AG04450 (cell line): ENCODE measurements at places on chromosomes 5 and 9. TPM values are rescaled to one million over a fixed set of nuclear protein-coding genes. Genes with fewer than 3 reads are reported as not detected.
A peak's percentile ranks its signal among the peaks of the same experiment; 100 is the strongest.

Gene SPRY4
- 8.7 and 11.9 TPM in 2 replicates for polyA plus RNA-seq

Gene PCDHGC4
- polyA plus RNA-seq, result 0.46 and 0.83 TPM in 2 replicates

Gene TSSK1B
- polyA plus RNA-seq, result 0.10 TPM in 1 of 2 replicates, not detected in the other

Gene FAM240B
- not detected in 2 replicates for polyA plus RNA-seq

Gene SPAG8
- 0.56 and 0.58 TPM in 2 replicates for polyA plus RNA-seq

Gene NR2F1-AS1
- polyA plus RNA-seq, result 25.5 and 29.9 TPM in 2 replicates

Gene FOXD4
- polyA plus RNA-seq, result not detected in 2 replicates

Gene FBXW5
- 31.2 and 46.4 TPM in 2 replicates for polyA plus RNA-seq

Gene NUTM2G
- not detected in 2 replicates for polyA plus RNA-seq

GRCh38 chr5:157382996-157383800, 76.8 kb upstream of the NIPAL4 start:
- DNase-seq, result no peak

DNA sequence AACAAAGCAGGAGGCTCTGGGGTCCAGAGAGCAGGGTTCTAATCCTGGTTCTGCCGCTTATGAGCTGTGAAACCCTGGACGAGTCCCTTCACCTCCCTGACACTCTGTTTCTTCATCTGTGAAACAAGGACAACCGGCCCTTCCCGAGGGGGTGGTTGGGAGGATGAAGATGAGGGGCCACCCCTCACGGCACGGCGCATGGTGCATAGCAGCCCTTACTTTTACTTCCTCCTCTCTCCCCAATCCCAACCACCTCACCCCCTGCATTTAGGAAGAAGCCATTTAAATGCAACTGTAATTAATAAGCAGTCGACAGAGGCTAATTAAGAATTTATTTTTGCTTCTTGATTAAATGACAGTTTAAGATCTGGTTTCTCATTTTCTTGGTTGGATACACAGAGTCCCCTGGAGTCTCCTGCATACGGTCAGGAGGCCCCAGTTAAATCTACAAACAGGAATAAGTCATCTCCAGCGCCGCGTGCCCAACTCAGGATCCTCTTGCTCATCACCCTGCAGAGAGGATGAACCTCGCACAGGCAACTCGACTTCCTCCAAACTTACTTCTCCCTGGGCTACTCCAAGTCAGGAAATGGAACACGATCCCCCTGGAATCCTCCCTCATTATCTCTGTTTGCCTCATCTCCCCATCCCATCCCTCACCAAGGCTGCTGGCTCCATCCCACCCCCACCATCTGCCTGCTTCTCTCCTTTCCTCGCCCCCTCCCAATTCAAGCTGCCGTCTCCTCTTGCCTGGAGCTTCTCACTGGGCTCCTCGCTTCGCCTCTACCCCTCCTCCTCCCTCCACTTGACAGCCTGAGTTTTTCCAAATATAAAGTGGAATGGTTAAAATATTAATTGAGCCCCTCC, 95.9 kb downstream of the HRH2 start:
- no peak for DNase-seq

- DNase-seq, result no peak
These were observed 33.4 kb upstream of the UNC5A start for GRCh38 chr5:176776916-176777315.

DNA sequence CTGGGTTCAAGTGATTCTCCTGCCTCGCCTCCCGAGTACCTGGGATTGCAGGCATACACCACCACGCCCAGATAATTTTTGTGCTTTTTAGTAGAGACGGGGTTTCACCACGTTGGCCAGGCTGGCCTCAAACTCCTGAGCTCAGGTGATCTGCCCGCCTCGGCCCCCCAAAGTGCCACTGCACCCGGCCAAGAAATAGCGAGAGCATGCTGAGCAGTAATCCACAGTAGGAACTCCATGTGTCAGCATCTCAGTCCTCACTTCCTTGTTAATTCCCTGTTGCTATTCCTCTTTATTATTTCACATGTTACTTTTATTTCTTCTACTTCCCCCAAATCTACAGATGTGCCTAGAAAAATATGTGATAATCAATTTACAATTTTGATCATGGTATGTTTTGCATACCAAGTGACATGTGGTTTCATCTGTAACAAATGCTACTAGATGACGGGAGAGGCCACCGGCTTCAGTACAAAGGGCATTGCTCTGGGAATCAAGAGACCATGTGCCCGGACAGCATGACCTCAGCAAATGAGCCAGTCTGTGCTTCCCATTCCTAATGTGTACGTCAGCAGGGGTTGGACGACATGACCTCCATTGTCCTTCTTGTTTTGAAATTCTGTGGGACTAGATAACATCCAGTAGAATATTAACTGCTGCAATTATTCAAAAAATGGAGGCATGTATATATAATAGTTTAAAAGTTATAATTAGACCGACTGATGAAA, 61.6 kb downstream of the FNBP1 start:
- no peak for DNase-seq

DNA sequence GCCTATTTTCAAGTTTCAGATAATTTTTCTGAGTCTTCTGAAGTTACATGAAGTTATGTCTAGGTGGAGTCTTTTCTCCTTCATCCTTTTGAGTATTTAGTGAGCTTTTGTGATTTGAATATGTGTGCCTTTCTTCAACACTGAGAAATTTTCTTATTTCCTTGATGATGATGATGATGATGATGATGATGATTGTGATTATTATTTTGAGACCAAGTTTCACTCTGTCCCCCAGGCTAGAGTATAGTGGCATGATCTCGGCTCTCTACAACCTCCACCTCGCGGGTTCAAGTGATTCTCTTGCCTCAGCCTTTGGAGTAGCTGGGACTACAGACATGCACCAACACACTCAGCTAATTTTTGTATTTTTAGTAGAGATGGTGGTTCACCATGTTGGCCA, 26.2 kb downstream of the ENTREP1 start:
- DNase-seq, result no peak

- DNase-seq, result no peak
These were observed 30.8 kb upstream of the REEP2 start for GRCh38 chr5:138408023-138408422.

DNA sequence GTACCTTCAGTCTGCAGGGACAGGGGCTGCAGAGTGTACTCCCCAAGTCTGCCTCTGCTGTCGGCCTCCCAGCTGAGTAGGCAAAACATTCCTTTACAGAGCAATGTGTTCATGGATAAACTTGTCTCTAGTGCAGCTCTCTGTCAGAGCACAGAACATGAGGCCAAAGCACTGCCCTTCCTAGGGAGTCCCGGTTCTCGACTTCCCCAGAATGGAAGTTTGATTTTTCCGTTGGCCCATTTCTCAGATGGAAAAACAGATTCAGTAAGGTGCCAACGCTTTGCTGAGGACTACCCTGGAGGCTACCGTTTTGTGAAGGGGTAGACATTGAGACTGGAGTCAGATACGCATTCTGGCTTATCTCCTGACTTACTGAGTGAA, 422 bp upstream of the TRIM32 start:
- DNase-seq, result no peak

GRCh38 chr5:151742870-151743294, 15.5 kb downstream of the ATOX1 start:
- DNase-seq, result peak; percentile 41

GRCh38 chr5:52844885-52845284, 57.2 kb downstream of the ITGA1 start:
- no peak for DNase-seq

GRCh38 chr9:136403538-136403914, 3.6 kb upstream of the SNAPC4 start:
- DNase-seq, result no peak

DNA sequence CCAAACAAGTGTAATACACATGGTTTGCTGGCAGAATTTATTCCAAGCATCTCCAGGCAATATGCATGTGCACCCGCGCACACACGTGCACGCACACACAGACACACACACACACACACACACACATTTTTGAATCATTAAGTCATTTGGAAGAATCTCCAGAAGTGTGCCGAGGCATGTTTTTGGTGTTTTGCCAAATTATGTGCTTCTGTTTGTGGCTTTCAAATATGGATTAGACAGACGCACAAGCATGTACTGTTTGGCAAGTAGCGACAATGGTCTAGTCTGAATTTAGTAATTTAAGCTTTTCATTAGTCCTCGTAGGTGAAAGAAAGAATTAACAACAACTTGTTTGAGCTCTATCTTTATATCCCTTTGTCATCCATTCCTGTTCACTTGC, 36.7 kb downstream of the NFIB start:
- DNase-seq, result no peak

DNA sequence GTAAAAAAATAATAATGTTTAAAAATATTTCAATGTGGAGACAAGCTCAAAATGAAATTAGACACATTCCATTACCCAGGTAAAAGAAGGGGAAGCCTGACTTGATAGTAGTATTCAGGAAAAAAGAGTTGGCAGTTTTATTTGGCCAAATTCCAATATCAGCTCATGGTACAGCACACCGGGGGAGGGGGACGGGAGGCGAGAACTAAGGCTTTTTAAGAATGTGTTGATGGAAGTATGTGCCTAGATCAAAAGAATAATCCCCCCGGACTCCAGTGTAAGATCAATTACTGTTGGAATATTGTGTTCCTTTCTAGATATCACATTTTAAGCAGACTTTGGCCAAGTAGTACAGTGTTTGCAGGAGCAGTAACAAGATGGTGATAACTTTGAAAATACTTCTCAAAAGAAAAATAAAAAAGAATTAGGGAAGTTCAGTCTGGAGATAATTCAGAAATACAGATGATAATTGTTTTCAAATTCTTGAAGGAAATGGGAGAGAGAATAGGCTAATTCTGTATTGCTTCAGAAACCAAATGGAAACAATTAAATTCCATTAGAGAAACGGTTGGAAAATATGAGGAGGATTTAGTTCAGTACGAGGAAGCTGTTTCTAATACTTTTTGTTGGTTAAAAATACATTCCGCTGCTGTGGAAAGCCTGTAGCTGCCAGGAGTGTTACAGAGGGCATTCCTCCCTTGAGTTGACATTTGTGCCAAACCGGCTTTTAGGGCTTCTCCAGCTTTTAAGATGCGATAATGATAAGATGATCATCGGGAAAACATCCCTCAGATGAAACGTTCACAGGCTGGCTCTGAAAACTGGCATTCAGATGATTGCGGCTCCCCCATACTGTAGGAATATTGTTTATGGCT, 98.1 kb upstream of the ERBIN start:
- no peak for DNase-seq
